ENCODE measurements at places on chromosomes 16 and 17.

GRCh38 chr16:70526403-70526802, 2.8 kb downstream of the SF3B3 start:
- peak; percentile 15 for DNase-seq

DNA sequence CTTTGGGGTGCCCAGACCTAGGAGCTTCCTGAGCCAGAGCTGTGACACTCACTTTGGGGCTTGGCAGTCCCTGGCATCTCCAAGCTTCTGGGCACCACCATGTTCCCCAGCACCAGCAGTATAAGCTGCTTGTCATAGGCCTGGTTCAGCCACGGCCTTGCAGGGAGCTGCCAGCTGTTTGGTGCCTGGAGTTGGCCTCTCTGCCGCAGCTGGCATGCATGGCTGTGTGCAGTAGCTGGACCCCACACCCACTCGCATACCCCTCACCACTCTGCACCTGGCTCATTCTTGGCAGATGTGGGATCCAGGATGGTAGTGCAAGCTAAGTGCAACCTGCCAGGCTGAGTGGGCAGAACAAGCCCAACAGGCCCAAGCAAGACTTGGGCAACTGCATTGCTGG, 73.4 kb upstream of the BRD7 start:
- no peak for DNase-seq

DNA sequence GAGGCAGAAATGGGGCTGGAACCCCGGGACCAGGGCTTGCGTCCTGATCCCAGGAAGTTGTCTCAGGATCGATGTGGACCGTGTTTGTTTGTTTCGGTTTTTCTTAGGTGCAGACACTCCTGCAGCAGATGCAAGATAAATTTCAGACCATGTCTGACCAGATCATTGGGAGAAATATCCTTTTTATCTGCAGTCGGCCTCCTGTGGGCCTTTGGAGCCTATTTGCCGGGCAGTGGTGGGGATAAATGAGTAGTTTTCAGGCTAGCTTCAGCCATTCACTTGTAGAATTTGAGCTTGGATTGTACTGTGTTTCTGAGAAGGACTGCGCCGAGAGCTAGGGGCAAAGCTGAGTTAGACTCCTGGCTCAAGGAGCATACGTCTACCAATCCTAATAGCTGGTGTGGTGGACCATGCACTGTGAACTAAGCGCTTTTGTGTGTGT, 816 bp downstream of the HSBP1 start:
- no peak for DNase-seq

DNA sequence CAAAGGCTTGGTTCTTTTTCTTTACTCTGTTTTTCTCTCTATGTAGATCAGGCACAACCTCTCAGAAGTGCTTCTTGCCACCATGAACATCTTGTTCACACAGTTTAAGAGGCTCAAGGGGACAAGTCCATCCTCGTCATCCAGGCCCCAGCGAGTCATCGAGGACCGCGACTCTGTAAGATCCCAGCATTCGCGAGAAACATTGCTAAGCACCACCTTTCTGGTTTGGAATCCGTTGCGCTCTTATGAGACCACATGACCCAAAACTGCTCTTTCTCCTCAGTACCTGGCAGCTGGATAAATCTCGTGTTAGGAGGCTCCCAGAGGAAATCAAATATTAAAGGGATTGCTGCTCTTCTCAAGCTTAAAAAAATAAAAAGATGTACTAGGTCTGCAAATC, 23.3 kb upstream of the SLC12A3 start:
- DNase-seq, result no peak

GRCh38 chr17:82780971-82781893, 29.4 kb downstream of the TBCD start:
- no peak for DNase-seq

GRCh38 chr16:69436896-69437295, 12.5 kb downstream of the CYB5B start:
- no peak for DNase-seq

GRCh38 chr16:8474587-8474986, 115.7 kb downstream of the TMEM114 start:
- no peak for DNase-seq

GRCh38 chr17:17071531-17072360, 29.5 kb downstream of the MPRIP start:
- no peak for DNase-seq

DNA sequence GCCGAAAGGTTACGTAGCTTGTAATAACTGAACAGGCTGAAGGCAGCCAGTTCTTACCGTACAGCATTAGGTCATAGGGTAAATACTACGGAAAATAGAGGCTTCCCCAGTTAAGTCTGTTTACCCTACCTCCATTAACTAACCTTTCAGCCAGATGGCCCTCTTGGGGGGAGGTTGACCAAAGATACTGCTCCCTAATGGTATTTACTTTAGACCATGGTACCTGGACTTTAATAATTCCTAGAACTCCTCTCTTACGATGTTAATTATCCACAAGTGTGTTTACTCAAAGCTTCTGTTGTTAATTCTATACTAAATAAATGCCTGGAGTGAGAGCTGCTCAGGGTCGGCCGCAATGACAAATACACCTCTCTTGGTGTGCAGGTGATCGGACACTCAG, 9.8 kb upstream of the ADAT1 start:
- DNase-seq, result no peak

GRCh38 chr17:73586275-73586832, 57.9 kb downstream of the SDK2 start:
- no peak for DNase-seq

DNA sequence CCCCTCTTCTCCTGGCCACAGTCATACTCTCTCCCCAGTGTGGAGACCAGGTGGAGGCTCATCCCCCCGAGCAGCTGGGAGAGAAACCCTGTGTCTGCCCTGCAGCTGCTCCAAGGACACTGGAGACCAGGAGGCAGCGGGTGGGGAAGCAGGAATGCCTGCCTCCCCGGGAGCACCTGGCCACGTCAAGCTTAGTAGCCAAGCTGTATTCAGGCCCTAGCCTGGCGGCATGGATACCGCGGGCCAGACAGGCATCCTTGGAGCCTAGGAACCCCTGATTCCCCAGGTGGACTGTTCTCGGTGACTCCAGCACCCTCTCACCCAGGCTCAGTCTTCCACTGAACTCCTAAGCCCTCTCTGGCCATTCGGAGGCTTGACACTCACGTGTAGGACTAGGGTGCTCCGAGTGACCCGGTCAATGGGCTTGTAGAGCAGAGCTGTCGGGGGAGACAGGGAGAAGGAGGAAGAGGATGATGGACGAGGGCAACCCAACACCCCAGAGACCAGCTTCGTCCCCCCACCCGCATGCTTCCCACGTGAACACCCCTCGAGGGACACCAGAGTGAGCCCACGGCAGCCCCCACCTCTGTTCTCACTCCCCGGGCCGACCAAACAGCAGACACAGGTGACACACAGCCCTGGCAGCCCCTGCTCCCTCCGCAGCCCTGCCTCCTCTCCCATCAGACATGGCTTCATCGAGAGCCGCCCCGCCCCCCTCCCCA, 76.5 kb downstream of the TIMM22 start:
- no peak for DNase-seq

DNA sequence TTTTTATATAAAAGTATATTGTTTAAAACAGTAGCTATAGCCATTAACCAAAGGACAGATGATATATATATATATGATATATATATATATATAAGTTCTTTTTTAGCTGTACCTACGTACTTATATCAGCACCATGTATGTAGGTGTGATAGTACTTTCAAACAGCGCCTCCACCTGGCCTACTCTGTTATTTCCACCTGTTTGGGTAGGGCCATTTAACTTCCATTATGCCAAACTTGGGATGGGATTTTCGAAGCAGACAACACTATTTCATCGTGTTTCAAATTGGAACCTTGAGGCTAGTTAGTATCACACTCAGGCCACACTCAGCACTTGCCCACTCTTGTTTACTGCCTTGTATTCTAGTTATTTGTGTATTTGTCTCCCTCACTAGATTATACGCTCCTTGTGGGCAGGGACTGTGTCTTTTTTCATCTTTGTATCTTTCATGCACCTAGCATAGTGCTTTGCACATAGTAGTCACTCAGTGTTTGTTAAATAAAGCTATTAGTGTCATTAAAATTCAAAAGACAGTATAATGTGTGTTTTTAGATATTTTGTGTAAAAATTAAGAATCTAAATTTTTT, 11.8 kb upstream of the CLTC start:
- peak; percentile 25 for DNase-seq

DNA sequence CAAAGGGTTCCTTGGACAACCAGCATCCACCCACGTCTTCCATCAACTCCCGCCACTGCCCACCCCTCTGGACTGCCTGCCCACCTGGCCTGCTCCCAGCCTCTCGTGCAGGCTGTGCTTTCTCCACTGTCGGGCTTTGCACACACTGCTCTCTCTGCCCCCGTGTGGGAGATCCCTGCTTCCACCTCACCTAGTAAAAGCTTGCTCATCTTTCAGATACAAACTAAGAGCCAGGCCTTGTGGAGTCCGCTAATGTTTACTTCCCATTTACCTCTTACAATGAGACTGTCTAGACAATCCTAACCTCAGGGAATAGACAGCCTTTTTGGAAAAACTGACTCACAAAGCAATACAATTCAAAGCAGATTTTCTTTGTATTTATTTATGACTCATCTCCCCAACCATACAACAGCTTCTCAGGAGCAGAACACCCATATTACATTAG, 67.6 kb downstream of the USP31 start:
- DNase-seq, result peak; percentile 44

GRCh38 chr16:11211977-11212797, 43.8 kb downstream of the SOCS1 start:
- DNase-seq, result no peak

GRCh38 chr17:83180996-83181481, 101.6 kb downstream of the METRNL start:
- no peak for DNase-seq

Data from choroid plexus epithelial cell (primary cell).